ENCODE measurements at places on chromosomes 6 and 20.

DNA sequence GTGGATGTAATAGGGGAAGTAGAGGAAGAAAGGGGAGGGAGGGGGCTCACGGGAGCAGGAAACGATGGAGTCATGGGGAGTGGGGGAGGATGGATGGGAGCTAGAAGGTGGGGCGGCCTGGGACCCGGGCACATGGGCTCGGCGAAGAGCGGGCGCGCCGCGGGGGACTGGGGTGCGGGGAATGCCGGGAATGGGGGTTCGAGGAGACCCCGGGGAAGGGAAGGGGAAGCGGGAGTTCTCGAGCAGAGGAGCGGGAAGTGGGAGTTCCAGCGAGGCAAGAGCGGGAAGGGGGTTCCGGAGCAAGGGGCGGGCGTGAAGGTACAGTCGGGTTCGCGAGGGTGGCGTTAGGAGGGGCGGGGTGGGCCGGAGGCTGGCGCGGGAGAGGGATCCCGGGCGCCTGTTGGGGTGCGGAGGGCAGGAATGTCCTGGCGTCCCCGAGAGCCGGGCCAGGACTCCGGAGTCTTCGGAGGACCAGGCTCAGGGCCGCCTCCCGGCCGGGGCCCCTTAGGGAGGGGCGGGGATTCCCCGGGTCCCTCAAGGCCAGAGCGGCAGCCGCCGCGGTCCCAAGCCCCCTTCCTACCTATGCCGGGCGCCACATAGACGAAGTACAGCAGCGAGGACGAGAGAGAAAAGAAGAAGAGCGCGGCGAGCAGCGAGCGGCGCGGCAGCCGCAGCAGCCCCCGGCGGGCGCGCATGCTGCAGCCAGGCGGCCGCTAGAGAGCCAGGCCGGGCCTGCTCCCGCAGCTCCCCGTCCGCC lies 504 bp downstream of the B4GALT5 start:
- DNase-seq: no peak

GRCh38 chr6:120112980-120113379 lies 763.4 kb upstream of the MAN1A1 start:
- no peak for DNase-seq

DNA sequence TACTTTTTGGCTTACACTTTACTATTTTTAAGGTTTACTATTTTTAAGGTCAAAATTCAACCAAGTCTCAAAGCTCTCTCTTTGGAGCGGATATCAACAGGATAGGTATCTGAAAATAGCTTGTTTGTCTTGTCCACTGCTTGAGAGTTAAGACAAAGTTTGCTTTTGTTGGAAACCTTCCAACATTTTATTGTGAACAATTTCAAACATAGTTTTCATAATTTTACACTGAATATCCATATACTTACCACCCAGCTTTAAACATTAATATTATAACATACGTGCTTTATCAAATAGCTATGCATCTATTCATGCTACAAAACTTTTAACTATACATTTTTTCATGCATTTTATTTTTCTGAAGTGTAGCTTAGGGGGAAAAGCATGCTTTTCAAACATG lies 109.9 kb downstream of the FYN start:
- DNase-seq: no peak

GRCh38 chr6:100719883-100720682 lies 161.0 kb downstream of the ASCC3 start:
- DNase-seq: no peak

DNA sequence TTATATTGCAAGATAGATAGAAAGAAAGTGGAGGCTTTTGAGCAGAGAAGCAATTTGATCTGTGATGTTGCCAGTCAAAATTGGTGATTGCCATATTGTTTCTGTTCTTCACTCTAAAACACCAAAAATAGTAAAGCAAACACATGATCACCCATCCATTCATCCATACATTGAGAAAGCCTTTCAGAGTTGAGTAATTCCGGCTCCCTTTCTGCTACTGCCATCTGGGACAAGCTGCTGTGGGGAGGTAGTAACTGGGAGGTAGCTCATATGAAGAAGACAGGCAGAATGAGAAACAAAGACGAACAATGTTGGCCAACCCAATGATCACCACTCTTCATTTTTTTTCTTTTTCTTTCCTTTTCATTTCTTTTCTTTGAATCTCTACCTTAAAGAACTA lies 51.1 kb upstream of the HBS1L start:
- DNase-seq: no peak

DNA sequence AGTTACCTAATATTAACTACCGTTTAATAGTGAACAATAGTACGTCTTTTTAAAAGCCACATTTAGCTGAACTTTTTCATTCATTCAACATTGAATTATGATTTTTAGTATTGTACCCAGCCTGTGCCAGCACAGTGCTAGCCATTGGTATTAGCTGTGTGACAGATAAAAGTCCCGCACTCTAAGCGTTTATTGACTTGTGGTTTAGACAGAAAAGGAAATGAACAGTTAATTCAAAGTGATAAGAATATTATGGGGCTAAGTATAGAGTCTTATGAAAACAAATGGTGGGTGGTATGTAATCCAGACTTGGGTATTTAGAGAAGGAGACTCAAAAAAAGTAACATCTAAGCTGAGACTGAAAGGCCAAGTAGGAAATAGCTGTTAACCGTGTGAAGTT lies 202.3 kb downstream of the RPS12 start:
- DNase-seq: no peak

- DNase-seq: no peak
Measured at GRCh38 chr20:10565191-10565921, 108.4 kb downstream of the JAG1 start.

GRCh38 chr6:37204014-37204751 lies 34.2 kb downstream of the PIM1 start:
- no peak for DNase-seq

DNA sequence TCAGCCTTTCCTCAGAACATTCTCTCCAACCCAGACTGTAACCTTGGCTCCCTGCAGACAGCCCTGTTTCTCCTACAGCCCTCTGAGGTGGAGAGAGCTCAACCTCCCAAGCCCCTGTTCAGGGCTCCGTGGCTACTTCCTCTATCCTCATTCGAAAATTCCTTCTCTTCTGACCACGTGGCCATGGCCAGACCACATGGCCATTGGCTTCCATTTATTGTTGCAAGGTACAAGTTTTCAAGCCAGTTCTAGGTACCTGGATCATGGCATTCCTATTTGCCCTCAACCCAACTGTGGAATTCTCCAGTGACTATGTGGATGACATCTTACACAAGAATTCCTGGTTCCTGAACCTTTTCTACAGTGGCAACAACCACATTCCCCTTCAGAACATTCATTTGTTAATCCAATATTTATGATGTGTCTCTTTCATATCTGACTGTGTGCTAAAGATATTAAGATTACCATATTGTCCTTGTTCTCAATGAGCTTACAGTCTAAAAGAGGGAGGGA lies 161.9 kb downstream of the GMPR start:
- no peak for DNase-seq

DNA sequence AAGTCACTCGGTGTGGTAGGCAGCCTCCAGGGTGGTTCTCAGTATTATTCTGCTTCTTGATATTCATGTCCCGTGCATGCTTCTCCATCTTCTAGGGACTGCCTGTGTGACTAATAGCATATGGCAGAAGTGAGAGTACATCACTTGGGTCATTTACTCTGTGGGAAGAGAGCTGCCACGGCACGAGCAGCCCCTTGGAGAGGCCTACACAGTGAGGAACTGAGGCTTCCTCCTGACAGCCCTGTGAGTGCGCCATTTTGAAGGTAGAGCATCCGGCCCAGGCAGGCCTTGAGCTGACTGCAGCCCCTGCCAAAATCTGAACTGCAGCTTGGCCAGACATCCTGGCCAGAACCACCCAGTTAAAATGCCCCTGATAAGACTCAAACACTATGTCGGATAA lies 17.3 kb upstream of the MCUR1 start:
- no peak for DNase-seq

GRCh38 chr6:73532293-73532692 lies 11.5 kb upstream of the EEF1A1 start:
- DNase-seq: no peak

DNA sequence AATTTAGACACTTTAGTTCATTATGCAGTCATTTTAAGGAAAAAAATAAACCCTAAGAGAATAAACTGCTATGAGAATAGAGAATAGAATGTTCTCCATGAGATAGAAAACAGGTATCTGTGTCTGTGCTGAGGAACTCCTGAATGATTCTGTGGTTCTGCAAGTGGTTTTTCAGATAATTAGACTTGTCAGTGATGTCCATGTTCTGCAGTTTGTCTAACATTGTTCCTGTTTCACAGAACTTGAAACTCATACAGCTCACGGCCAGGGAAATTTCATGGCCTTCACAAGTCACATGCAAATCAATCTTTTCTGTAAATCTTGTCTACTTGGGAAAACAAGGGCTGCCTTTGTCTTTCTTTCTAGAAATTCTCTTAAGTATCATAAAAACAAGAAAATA lies 73.4 kb upstream of the HMGCLL1 start:
- DNase-seq: no peak

- DNase-seq: no peak
Measured at GRCh38 chr6:33642897-33643296, 21.8 kb downstream of the ITPR3 start.

GRCh38 chr6:41056768-41057490 lies 3.9 kb downstream of the APOBEC2 start:
- DNase-seq: no peak

DNA sequence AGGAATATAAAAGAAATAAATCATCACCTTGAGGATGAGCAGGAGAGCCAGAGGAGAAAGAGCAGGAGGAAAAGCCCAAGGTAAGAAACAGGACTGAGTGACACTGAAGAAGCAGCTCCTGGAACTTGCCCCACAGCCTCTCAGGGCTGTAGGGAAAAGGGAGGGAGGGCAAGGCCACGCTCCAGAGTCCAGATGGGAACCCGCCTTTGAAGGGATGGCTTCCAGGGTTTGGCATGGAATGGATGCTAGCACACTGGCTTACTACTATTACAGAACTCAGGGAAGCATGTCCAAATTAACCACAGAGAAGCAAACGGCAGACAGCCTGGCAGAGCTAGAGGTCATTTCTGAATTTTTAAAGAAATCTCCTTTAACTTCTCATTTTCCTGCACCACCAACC lies 26.8 kb downstream of the RALGAPA2 start:
- DNase-seq: no peak

DNA sequence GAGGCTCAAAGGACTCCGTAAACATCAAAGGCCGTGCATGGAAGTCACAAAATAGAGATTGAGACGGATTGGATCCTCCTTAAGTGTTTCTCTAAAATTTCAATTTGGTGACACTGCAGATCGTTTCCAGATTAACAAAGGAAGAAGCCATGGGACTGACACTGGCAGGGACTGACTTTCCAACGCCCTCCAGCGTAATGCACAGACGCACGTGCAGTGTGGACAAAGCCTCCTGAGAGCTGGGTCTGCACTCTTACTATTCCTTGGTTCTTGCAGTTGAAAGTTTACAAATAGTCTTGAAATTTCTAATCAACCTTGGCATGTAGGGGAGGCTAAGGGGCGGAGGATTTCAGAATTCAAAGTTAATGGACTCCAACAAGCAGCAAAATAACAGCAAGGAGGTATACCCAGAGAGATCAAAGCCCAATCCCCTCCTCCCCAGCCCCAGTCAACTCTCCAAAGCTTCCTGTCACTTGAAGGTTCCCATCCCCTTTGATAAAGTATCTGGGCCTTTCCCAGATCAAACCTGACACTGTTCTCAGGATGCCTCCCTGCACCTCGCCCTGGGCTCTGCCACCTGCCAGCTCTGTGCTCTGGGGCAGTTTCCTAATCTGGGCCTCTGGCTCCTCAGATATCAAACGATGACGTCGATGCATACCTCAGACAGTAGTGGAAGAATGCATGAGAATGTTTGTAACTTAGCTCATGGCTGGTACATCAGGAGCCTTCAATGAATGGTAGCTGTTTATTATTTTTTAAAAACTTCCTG lies 106.5 kb upstream of the TRAF3IP2 start:
- no peak for DNase-seq

DNA sequence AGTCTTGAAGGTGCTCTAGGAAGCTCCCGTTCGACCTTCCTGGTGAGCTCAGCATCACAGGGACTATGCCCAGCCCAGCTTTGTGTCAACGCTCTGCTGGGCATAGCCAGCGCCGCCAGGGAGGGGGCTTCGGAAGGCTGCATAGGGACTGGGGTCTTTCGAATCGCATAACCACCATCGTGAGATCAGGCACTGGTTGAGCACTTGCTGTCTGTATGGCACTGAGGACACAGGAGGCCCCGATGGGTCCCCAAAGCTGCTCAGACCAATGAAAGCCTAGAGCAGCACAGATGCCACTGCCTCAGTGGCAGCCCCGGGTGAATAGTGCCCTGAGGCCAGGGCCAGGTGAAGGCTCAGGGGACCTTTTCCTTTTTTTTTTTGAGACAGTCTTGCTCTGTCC lies 96.7 kb downstream of the TAF4 start:
- no peak for DNase-seq

GRCh38 chr20:63619505-63619904 lies 7.4 kb downstream of the GMEB2 start:
- DNase-seq: no peak

GRCh38 chr6:20159781-20160540 lies 52.3 kb downstream of the MBOAT1 start:
- no peak for DNase-seq

GRCh38 chr6:34829137-34829536 lies 37.3 kb downstream of the BLTP3A start:
- DNase-seq: no peak

DNA sequence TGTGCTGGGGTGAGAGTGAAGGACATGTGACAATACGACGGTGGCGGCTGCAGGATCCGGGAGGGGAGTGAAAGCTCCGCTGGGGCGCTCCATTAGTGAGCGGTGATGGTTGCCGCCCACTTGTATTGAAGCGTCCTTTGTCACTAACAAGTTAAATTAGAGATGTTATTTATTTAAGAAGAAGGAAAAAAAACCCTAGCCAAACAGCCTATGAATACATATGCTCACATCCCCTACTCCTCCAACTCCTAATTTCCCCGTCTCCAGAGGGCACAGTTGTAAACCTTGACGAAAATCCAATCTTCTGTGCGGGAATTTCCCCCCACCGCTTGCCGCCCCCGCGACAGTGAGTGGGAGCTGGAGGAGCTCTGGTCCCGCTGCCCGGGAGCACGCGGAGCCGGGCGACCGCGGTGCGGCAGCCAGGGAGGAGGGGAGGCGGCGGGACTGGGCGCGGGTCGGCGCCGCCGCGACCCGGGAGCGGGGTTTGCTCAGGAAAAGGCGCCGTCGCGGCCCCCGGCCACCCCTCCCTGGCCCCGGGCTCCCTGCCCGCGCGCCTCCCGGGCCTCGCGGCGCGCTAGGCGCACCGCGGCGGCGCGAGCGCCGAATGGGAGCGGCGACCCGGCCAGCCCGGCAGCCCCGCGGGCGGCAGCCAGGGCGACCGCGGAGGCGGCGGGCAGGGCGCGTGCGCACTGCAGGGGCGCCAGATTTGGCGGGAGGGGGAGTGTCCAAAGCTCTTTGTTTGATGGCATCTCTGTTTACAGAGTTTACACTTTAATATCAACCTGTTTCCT lies at the start of gene MYB:
Gene MYB, plus strand, starts transcription at position 767 of the 791 bp plus-strand sequence. CDS start 206 bp downstream, outside the sequence.
- DNase-seq: peak; percentile 68

- no peak for DNase-seq
Measured at GRCh38 chr6:22666021-22666420, 96.7 kb downstream of the HDGFL1 start.

Data from CD4-positive, alpha-beta memory T cell (primary cell).